ENCODE measurements at places on chromosomes 13 and 19.

DNA sequence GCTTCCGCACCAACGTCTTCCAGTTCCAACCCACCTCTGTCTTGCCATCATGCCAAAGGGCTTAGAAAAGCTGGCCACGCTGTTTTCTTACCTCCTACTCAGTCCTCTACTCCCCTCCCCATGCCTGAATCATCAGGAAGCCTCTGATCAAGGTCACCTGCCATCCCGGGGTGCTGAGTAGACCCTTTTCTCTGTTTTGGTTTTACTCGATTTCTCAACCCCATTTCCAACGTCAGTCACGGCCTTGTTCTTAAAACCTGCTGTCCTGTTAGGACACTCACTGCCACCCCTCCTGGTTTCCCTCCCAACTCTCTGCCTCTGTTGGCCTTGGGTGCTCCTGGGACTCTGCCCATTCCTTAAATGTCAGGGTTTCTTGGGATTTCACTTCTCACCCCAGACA is 350.1 kb downstream of the FOXO1 start:
- DNase-seq = no peak

GRCh38 chr19:36837906-36838783 is at the start of gene ZNF790:
Gene ZNF790, minus strand, starts transcription at chr19:36838387. Its CDS starts 12,768 bp downstream, at chr19:36825619.
- DNase-seq = peak; percentile 76

GRCh38 chr13:48906200-48906599 is 69.5 kb upstream of the FNDC3A start:
- DNase-seq = no peak

DNA sequence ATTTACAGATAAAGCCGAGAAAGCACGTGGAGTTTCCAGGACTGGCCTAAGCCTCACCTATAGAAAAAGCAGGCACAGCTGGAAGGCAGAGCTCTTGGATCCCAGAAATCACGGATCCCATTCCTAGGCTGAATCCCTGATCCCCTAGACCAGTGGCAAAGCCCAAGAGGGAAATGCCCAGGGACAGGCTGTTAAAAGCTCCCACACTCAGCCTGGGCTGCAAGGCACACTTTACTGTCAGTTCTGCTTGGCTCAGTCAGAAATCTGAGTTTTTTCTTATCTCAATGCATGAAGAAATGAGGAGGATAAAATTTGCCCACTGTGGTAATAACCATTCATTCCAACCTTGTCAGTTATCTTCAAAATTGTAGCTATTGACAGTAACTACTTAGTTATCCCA is 8.0 kb upstream of the FUT2 start:
- DNase-seq = no peak

DNA sequence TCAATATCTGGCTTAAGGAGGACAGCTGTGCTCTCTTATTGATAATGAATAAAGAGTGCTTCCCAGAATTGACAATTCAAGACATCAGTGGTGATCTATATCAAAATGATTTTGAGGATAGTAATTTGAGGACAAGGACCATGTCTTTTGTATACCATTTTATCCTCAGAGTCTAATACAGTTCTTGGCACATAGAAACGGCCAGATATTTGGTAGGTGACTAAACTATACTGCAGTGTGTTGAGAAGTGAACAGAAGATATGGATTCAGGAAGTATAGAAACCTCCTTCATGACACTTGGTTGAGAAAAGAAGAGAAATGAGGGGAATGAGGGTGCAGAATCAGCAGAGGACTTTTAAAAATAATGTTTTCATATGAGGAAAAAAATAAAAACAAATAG is 16.1 kb upstream of the LMO7 start:
- no peak for DNase-seq

- DNase-seq = no peak
Measured at GRCh38 chr13:40553356-40553755, 113.1 kb downstream of the FOXO1 start.

Measured in CD8-positive, alpha-beta memory T cell (primary cell).